Muscle of back (tissue), 13 donors: ENCODE measurements at places on chromosomes 4 and X.

DNA sequence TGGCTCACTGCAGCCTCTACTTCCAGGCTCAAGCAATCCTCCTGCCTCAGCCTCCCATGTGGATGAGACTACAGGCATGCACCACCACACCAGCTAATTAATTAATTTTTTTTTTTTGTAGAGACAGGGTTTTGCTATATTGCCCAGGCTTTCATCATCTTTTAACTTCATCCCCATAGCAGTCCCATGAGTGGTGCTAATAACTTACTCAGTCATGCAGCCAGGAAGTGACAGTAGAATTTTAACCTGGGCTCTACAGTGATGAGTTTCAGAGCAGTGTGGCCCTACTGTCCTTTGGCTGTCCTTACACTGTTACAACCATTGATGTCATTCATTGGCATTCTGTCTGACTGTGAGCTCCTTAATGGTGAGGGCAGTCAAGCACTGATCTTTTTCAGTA is 3.9 kb upstream of the OCIAD2 start:
- no peak for DNase-seq

DNA sequence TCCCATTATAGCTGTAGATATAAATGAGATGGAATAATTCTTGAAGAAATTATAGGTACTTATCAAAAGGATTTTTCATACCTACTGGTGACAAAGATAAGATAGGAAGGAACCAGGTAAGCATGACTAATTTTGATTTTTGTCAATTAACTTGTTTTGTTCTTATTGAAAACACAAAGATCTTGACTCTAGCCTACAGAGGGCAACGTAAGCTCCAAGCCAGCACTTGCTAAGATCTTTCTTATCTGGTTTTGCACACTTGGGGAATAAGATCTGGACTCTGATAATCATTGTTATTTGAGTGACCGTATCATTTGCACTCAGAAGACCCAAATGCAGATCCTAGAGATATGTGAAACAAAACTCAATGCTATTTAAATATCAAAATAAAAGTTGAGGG is 223.4 kb downstream of the VEGFC start:
- no peak for DNase-seq

- peak; percentile 6 for DNase-seq
Observed at GRCh38 chr4:89657931-89658700, 178.8 kb downstream of the SNCA start.

GRCh38 chrX:81261576-81261975 is 59.7 kb downstream of the SH3BGRL start:
- no peak for DNase-seq

GRCh38 chr4:148779771-148780170 is 337.6 kb upstream of the NR3C2 start:
- DNase-seq = no peak

DNA sequence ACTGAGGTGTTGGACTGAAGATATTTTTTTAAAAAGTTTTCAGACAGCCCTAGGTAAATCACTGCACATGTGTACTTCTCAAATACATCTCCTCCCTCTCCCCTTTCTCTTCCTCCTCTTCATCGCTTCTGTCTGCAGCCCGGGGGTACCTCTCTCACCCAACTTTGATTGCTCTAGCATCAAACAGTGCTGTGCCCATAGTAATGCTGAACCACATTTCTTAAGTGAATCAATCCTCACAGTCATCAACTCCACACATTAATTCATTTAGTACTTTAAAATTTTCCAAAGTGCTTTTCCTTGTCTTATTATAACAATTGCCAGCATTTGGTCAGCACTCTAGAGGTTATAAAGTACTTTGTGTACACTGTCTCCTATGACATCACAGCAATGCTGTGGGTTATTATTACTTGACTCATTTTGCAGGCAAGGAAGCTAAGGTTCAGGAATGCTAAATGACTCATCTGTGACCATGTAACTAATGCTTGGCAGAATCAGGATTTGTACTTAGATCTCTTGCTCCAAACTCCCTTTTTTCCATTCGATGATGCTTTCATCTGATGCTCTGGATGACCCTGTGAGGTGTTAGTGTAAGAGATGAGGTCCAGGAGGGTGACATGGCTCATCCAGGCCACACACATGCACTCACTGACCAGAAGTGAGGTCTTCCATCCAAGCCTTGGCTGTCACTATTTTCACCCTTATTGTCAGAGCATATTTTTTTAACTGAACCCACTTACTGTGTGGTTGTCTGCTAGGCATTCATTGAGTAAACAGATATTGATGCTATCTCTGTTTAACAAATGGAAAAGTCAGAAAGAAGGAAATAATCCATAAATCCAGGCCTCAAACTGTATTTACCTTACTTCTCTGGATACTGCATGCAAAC is 58.8 kb downstream of the RHOH start:
- DNase-seq = peak; percentile 88

DNA sequence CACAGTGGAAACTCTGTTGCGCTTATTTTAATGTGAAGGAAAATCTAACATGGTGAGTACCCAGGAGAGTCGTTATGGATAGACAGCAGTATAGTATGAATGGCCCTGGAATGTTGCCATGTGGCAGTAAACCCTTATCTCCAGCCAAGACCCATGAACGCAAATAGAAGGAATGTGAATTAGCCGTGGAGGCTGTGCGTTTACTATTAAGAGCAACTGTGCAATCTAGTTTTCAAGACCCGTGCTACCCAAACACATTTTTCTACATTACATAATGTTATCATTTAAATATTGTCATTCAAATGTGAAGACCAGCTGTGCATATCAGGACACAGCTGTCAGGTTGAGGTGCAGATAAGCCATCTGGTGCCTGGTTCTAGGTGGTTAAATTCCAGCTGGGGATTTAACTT is 13.3 kb upstream of the AGA start:
- DNase-seq = peak; percentile 62
